Natural killer cell treated with Interleukin-12 subunit alpha and Interleukin-12 subunit beta and Interleukin-15 and Interleukin-18, amount 100 ng/mL, for 72 hours (primary cell): ENCODE measurements at places on chromosomes 2 and 18. TPM values are rescaled to one million over a fixed set of nuclear protein-coding genes. Genes with fewer than 3 reads are reported as not detected.

DNA sequence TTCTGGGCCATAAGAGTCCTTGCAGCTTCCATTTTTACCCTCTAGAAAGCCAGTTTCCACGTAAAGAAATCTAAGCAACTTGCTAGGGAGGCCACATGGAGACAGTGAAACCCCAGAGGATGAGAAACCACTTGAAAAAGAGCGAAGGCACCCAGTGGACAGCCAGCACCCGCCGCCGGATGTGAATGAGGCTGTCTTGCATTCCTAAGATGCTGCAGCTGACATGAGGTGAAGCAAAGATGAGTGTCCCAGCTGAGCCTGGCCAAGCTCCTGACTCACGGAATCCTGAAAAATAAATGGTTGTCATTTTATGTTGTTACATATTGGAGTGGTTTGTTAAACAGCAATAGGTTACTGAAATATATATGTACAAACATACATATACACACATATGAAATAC is 65.9 kb upstream of the STPG4 start:
- DNase-seq, result no peak

DNA sequence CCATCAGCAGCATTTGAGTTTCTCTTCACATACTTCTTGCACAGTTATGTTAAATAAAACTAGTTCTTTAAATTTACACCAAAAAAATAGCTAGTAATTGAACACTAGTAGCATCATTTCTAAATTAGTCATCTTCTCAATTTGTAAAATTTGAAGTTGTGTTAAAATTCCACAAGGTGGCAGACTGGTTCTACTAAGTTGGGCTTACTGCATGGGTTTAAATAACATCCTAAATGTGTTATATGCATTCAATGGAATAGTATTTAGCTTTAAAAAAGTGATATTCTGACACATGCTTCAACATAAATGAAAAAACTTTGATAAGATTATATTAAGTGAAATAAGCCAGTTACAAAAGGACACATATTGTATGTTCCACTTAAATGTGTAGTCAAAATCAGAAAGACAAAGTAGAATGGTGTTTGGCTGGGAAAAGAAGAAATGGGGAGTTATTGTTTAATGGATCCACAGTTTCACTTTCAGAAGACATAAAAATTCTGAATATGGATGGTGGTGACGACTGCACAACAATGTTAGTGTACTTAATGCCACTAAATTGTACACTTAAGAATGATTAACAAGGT is 28.7 kb upstream of the RPRD1A start:
- no peak for DNase-seq

DNA sequence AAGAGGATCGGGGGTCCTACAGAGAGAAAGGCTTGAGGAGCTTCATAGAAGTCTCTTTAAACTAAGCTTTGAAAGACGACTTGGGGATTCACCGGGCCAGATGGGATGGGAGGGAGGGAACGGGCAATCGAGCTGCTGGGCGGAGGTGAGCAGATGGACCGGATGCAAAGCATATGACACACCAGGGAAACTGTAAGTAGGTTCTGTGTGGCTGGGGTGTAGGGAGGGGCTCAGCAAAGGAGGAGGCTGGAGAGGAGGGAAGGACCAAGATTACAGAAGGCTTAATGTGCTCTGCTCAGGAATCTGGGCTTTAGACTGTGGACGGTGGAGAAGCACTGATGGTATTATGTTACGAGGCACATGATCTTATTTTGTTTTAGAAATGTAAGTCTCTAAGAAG is 131.5 kb downstream of the MAIP1 start:
- DNase-seq, result no peak

- no peak for DNase-seq
These were observed 44.4 kb downstream of the EN1 start for GRCh38 chr2:118803012-118803411.

Gene SERPINB3
- total RNA-seq, result not detected

Gene HOXD1
- not detected for total RNA-seq
